GM03348 (cell line): ENCODE measurements at places on chromosomes 16 and 17.

DNA sequence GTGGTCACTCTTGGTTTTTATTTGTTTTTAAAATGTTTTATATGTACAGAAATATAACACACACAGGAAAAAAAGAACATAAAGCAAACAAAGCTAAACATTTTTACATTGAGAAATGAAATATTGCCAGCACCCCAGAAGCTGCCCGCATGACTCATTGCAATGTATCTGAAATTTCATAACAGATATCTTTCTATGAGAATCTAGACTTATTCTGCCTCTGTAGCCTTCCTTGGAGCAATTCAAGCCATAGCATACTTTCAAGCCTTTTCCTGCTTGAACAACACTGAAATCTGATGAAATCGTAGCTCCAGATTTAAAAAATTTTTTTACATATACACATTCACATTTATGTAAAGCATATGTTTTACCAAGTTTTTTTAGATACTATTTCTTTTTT, 86.9 kb downstream of the RBBP6 start:
- DNase-seq, result peak; percentile 45

- no peak for DNase-seq
Observed at GRCh38 chr16:55843105-55843395, 10.2 kb upstream of the CES1 start.

DNA sequence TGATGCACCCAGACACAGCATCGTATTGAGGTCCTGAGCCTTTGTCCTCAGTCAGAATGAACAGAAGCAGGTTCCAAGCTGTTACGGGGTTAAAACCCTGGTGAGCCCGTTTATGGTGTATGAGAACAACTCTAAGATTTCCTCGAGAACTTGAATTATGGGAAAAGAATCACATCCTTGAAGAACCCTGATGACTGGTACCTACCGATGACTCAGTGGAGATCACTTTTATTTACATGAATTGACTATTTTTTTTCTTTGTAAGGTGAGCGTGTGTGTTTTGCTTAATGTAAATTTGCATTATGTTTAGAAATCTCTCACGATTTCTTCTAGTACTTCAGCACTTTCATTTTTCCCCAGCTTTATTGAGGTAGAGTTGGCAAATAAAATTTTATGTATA, 3.3 kb upstream of the KRTAP4-4 start:
- no peak for DNase-seq

GRCh38 chr16:23570992-23571632, 13.6 kb downstream of the UBFD1 start:
- no peak for DNase-seq

DNA sequence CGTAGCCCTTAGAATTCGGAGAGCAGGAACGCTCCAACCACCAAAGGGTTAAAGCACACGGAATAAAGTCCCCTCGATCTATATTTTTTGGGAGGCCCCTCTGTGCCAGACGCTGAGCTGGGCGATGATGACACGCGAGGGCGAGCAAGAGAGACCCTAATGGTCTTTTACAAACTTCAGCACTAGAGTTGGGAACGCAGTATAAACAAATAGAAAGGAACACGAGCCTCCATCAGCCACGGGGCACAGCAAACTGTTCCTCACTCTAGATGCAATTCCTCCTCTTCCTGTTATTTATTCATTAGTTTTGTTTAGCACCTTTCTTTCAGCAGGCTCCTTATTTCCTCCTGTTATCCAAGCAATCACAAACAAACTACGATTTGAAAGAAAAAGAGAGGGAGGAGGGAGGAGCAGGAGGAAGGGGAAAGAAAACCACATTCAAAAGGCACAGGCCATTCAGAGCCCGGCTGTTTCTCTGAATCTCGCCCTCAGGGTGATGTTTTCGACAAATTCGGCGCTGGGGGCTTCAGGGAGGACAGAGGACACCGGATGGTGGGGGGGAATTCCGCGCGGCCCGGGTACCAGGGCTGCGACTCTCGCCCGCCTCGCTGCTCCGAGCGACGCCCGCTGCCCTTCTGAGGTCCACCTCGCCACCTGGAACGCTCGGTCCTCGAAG, 1.6 kb downstream of the TOX3 start:
- DNase-seq, result no peak
